ENCODE measurements at places on chromosomes 7 and 10. TPM values are rescaled to one million over a fixed set of nuclear protein-coding genes. Genes with fewer than 3 reads are reported as not detected.

SEMA3A gene
- total RNA-seq, result 5.2 TPM

GRCh38 chr7:17385612-17386011 lies 87.2 kb downstream of the AHR start:
- H3K36me3 ChIP-seq, result no peaks in the 10 kb centered on the region
- H3K27me3 ChIP-seq, result no peaks in the 10 kb centered on the region
- H3K4me1 ChIP-seq, result no peaks in the 10 kb centered on the region
- H3K27ac ChIP-seq, result no peak overlapping the region

- no peaks in the 10 kb centered on the region for H3K4me1 ChIP-seq
- no peak overlapping the region for H3K27ac ChIP-seq
- no peak overlapping the region for H3K4me3 ChIP-seq
- H3K27me3 ChIP-seq, result no peaks in the 10 kb centered on the region
Observed at GRCh38 chr10:59968705-59969104, 62.3 kb upstream of the CCDC6 start.

DNA sequence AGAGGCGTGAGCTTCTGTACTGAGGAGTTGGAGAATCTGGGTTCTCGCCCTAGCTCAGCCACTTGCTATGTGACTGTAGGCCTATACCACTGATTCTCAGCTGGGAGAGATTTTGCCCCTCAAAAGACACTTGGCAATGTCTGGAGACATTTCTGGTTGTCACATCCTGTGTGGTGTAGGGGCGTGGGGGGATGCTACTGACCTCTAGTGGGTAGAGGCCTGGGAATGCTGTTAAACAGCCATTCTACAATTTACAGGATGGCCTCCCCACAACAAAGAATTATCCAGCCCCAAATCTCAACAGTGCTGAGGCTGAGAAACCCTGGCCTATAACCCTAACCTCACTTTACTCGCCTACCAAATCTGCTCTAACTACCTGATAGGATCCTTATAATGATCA lies 58.8 kb upstream of the GAD2 start:
- DNase-seq, result no peak
- no peaks in the 10 kb centered on the region for H3K27me3 ChIP-seq
- no peak overlapping the region for H3K4me3 ChIP-seq
- H3K4me1 ChIP-seq, result no peaks in the 10 kb centered on the region

GRCh38 chr10:113261611-113262091 lies 291.2 kb upstream of the HABP2 start:
- no peaks in the 10 kb centered on the region for H3K27me3 ChIP-seq
- no peaks in the 10 kb centered on the region for H3K36me3 ChIP-seq

DNA sequence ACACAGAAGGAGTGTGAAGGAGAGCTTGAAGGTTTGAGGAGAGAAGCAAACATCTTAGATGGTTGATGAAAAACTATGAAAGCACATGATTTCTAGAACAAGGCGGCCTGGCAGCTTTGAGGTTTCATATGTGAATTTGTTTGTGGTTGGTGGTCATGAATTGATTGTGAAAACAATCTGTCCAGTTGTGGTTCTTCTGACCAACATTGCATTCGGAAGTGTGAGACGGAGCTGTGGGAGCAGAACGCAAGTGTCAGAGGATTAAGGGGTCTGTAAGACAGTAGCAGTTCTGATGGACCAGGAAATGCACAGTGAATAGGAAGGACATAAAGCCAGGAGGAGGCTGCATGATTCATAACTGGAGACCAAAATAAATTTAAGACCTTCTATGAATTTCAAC lies 594.6 kb downstream of the NXPH1 start:
- no peaks in the 10 kb centered on the region for H3K36me3 ChIP-seq
- no peaks in the 10 kb centered on the region for H3K4me1 ChIP-seq
- H3K4me3 ChIP-seq, result no peak overlapping the region
